ENCODE measurements at places on chromosomes 16 and 17. TPM values are rescaled to one million over a fixed set of nuclear protein-coding genes. Genes with fewer than 3 reads are reported as not detected.

- DNase-seq: no peak
Observed at GRCh38 chr16:67190448-67191399, 788 bp upstream of the EXOC3L1 start.

Gene KRT13
- total RNA-seq: not detected

DNA sequence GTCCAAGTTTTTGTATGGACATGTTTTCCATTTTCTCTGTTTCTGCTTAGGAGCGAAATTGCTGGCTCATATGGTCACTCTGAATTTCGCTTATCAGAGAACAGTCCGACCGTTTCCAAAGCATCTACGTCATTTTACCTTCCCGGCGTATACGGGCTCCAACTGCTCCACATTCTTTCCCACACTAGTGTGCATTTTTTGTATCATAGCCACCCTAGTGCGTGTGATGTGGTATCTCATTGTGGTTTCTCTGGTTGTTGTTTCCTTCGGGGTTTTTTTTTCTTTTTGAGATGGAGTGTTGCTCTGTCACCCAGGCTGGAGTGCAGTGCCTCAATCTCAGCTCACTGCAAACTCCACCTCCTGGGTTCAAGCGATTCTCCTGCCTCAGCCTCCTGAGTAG lies 31.0 kb upstream of the BHLHA9 start:
- no peak for DNase-seq

- no peak for DNase-seq
Observed at GRCh38 chr17:45783593-45784292, 377 bp upstream of the CRHR1 start.

- DNase-seq: no peak
Observed at GRCh38 chr17:75706042-75706728, 15.1 kb upstream of the ITGB4 start.

GRCh38 chr17:12554251-12554650 lies 111.4 kb upstream of the MYOCD start:
- DNase-seq: no peak

Measured in activated CD8-positive, alpha-beta memory T cell treated with anti-CD3 and anti-CD28 coated beads, Interleukin-2, amount 10 ng/mL, durations not matched to agents 7 days and 5 days (primary cell).